ENCODE measurements at places on chromosomes 16 and 17.
A peak's percentile ranks its signal among the peaks of the same experiment; 100 is the strongest.

- no peak for DNase-seq
Observed at GRCh38 chr16:60810250-60810649, 1226.0 kb downstream of the CDH8 start.

DNA sequence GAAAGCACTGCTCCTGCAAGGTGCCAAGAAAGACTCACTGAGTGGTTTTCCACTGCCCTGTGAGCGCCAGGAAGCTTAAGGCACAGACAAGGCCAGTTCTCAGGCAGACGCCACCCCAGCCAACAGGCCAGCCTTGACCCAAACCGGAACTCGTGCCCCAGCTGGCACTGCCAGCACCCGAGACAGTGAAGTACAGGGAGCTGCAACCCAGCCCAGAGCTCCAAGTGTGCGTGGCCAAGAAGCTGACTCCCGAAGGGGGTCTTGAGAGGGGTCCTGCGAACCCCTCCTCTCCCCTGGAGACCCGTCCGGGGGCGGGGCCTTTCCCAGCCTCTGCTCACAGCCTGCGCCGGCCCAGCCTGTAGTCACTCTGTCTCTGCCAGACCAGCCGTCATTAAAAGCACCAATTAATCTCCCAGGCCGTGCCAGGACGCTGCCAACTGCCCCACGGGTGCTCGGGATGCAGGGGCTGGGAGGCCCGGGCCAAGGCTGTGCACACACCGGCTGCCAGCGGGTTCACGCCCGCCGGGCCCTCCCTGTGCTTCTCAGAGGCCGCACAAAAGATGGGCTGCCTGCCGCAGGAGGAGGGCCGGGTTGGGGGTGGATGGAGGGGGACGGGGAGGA, 4.4 kb upstream of the SOX8 start:
- no peak for DNase-seq

DNA sequence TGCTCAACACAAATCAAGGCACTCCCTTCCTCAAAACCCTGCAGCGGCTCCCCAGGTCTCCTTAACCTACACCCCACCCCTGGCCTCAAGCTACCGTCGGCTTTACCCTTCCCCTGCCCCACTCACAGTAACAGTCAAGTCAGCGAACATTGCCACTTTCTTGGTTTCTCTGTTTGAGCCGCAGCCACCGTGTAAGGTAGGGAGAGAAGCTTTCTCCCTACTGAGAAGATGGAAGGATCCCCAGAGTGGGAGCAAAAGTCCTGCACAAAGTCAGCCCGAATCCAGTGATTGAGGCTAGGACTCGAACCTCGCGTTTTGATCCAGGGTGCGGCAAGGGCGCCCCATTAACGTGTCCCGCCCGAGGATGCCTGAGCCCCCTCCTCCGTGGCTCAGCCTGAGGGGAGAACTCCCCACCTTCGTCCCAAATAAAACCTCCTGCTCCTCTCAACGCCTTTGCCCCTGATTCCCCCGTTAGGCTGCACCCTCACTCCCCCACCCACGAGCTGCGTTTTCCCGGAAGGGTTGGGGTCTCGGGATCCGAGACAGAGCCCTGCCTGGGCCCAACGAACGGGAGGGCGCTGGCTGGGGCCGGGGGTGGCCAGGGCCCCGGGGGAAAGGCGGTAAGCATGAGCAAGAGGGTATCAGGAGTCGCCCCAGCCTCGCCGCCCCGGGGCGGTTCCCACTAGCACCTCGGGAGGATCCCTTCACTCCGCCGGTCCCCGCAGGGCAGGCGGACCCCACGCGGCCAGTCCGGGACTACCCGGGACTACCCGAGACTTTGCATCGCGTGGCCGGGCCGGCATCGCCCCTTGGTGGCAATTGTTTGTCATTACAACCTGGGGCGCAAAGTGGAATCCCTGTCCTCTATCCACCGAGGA, 9.9 kb upstream of the NAGS start:
- no peak for DNase-seq

DNA sequence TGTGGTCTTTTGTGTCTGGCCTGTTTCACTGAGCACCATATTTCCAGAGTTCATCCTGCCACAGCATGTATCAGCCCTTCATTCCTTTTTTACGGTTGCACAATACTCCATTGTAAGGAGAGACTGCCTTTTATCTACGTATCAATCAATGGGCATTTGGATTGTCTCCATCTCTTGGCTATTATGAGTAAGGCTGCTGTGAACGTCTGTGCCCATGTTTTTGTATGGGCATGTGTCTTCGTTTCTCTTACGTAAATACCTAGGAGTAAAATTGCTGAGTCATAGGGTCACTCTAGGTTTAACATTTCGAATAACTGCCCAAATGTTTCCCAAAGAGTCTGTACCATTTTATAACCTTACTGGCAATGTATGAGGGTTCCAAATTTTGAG, 202.8 kb upstream of the FOXF1 start:
- DNase-seq: no peak

DNA sequence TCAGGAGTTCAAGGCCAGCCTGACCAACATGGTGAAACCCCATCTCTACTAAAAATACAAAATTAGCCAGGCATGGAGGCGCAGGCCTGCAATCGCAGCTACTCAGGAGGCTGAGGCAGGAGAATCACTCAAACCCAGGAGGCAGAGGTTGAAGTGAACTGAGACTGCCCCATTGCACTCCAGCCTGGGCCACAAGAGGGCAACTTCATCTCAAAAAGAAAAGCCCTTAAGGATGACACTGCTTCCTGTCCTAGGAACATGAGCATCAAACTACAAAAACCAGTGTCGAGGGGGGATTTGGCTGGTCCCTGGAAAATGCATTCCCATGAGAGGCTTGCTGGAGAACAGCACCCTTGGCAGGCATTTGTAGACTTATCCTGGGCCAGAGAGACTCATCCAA, 449.5 kb upstream of the PSMD7 start:
- DNase-seq: no peak

DNA sequence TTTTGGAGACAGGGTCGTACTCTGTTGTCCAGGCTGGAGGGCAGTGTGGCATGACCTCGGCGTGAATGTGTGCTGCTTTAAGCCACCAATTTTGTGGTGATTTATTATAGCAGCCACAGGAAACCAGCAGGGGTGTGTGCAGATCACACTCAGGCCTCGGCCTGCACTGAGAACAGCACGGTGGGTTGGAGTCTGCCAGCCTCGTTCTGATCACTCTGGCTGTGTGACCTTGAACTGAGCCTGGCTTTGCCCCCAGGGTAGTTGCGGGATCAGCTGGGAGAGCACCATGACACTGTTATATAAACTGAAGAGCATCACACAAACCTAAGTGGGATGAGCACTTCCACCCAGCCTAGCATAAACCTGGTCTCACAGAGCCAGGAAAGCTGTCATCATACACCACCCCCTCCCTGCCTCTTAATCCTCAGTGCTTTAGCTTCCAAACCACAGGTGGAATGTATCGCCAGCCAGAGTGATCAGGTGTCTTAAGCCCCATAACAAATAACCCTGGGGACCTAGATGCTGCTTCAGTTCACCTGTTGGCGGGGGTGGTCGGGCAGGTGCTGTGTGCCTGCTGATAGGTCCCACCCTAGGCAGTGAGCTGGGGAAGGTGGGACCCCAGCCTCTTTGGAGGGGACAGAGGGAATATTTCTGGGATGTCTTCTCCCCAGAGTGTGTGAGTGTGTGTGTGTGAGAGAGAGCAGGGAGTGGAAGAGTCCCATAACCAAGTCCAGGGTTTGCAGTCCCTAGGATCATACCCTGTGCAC, 28.6 kb upstream of the NDRG4 start:
- DNase-seq: no peak

DNA sequence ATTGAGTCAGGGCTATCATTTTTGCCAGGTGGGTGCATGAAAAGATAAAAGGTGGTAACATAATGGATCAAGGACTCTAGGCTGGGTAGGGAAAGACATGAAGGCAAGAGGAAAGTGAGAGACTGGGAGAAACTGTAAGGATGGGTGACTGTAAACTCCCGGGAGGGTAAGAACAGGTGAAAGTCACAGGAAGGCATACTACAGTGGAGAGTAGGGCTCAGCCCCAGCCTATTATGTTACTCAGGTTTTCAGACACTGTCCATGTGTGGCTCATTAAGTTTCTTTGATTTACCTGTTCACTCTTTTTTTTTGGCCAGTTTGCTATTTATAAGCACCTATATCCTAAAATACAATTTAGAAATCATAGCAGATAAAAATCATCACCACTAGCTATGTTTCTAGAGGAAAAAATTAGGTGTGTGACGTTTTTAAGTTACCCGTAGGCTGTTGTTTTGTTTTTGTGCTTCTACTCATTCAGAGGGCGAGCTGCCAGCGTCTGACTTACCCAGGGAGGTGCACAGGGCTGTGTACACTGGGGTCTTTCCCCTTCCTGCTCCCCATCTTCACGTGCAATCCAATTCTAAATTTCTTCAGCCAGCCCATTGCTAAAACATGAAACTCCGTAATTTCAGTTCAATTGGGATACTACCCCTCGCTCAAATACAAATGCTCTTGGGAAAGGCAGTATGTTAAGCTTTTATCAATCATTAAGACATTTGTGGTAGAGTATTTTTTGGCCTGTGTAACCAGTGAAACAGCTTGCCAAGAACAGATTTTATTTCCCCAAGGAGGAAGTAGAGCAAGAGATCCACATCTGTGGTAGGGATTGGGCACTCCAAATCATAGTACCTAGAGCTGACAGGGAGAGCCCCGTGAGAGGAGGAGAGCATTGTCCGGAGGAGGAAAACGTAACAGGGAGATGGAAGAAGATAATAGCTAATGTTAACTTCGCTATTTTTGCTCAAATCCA, 21.7 kb upstream of the VWA3A start:
- no peak for DNase-seq

DNA sequence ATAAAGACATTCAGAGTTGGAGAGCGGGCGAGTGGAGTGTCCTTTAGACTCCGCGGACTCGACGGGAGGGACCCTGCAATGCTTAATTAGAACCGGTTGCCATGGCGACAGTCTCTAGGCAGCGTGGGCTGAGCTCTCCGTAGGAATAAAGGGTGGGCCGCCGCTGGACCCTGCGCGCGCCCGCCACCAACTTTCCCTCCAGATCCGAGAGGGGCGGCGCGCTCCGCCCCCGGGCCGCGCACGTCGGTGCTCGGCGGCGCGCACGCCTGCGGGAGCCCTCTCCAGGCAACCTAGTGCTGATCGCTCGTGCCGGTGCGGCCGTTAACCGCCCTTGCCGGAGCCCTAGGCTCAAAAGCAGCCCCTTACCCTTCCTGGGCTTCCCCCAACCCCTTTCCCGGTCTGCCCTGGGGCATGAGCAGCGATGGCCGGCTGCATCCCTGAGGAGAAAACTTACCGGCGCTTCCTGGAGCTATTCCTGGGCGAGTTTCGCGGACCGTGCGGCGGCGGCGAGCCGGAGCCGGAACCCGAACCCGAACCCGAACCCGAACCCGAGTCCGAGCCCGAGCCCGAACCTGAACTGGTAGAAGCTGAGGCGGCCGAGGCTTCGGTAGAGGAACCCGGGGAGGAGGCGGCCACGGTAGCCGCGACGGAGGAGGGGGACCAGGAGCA, at the start of gene PPM1E:
TSS of gene PPM1E (plus strand) at position 278 of the 669 bp plus-strand sequence.
- DNase-seq: peak; percentile 84

GRCh38 chr17:32112416-32112815, 29.9 kb upstream of the RHOT1 start:
- DNase-seq: no peak

GRCh38 chr16:9169094-9169493, 77.7 kb downstream of the HAPSTR1 start:
- DNase-seq: no peak

DNA sequence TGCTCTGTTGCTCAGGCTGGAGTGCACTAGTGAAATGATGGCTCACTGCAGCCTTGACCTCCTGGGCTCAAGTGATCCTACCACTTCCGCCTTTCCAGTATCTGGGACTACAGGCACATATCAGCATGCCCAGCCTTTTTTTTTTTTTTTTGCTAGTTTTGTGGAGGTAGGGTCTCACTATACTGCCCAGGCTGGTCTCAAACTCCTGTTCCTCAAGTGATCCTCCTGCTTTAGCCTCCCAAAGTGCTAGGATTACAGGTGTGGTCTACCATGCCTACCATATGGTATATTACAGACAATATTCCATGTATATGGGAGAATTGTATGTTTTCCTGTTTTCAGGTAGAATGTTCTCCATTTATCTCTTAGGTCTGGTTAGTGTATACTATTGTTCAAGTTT, 12.3 kb upstream of the ATF7IP2 start:
- DNase-seq: no peak

GRCh38 chr16:21186326-21186691, 25.1 kb downstream of the ZP2 start:
- DNase-seq: no peak

DNA sequence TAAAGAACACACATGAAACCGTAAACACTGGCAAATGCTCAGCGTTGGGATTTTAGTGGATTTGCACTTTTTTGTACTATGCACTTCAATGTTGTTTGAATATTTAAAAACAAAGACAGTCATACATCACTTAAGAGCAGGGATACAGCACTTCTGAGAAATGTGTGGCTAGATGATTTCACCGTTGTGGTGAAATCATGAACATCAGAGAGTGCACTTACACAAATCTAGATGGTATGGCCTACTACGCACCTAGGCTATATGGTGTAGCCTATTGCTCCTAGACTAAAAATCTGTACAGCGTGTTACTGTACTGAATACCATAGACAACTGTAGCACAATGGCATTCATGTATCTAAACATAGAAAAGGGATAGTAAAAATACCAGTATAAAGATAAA, 37.6 kb upstream of the CNEP1R1 start:
- no peak for DNase-seq

- DNase-seq: no peak
Observed at GRCh38 chr17:68955181-68955841, at the start of gene ABCA8. ABCA8 (minus strand) TSS chr17:68955392; CDS start chr17:68942034, 13,358 bp downstream.

GRCh38 chr16:4624827-4625559, 367 bp downstream of the MGRN1 start:
- DNase-seq: no peak

- no peak for DNase-seq
Observed at GRCh38 chr16:8874388-8874787, 5.6 kb upstream of the CARHSP1 start.

DNA sequence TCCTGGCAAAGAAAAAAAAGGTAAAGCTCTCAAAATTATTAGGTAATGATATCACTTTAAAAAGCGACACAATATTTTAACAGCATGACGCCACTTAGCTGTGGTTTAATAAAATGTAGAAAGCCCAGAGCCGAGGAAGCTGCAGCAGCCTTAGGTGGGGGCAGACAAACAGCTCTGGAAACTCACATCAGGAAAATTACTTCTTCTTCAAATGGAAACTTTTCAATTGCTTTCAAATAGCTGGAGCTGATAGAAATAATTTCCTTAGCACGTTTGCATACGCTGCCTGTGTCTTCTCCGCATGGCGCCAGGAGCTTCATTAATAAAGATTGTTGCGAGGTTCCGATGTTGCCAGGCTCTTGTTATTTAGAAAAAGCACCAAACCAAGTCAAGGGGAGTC, 835.3 kb upstream of the EEF2KMT start:
- DNase-seq: no peak

DNA sequence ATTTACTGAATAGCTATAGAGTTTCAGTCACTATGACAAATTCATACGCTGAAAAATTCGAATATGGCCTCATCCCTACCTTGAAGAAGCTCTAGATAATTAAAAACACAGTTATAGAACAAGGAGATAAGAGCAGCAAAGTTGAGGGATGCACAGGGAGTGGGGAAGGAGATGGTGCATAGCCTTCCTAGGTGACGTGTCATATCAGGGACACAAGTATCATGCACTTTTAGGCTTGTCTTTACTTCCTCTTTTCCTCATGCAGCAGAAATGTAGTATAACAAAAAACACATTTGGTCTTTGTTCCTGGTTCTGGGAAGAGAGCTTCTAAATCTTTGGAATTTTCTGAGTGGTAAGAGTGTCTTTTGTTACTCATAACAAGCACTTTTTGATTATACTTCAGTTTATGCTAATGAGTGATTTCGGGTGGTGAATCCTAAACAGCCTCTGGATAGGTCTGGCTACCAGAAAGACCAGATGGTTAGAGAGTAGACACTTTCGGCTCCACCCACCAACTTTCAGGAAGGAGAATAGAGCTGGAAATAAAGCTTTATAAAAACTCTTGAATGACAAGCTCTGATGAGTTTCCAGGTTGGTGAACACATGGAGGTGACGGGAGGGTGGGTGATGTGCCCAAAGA, 341.4 kb downstream of the UTP18 start:
- no peak for DNase-seq

Measured in NCI-H510A treated with DMSO at 0.1 percent for 48 hours (cell line).